ENCODE measurements at places on chromosomes 7 and 10.

DNA sequence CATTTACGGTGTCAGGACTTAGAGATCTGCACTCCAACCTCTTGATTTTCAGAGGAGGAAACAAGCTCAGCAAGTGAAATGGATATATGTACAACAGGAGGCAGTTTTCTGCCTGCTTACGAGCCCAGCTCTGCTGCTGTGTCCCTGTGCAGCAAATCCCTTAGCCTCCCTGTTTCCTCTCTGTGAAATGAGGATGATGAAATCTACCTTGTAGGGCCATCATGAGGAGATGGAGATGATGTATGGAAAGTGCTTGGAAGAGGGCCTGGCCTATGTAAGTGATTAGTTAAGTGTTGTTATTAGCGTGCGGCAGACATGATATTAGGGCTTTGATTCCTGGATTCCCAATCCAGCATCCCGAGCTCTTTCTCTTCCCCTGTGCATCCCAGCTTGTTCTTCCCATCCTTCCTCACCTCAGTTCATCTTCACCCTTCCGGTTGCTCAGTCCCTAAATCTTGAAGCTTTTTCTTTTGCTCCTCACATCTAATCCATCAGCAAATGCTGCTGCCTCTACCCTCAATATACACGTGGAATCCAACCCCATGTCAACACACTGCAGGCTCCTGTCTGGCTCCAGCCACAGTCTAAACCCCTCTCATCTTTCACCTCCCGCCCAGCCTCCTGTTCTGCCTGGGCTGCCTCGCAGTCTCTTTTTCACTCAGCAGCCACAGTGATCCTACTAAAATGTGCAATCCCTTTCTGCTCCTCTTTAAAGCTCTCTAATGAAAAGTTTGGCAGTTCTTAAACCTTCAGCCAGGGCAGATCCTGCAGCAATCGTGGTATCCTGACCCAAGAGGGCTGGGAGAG is 113.8 kb downstream of the MARCHF5 start:
- DNase-seq, result no peak

GRCh38 chr10:117075064-117075463 is 63.0 kb downstream of the VAX1 start:
- no peak for DNase-seq

DNA sequence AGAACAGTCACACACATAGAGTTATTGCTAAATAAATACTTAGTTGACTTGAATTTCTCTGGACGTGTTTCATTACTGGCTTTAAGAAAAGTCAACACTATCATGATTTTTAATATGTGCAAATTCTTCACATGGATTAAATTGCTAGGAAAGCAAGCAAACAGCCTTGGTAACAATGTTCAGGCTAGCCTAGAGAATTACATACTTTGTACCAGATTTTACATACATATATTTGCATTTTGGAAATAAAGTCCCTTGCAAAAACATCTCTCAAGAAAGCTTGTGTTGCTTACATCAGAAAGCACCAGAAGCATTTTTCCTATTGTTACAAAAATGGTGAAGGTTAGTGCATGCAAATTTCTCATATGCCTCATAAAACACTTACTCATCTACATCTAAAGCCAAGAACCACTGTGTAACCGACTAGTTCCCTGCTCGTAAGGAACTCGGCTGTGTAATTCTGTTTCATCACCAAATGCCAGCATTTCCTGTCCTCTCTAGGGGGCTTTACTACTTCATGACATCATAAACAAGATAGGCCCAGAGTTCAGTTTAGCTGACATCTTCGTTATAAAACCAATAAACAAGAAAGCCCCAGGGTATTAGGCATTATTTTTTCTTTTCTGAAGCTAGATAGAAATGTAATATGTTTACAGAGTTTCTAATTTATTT is 87.8 kb downstream of the CFAP58 start:
- DNase-seq, result no peak

DNA sequence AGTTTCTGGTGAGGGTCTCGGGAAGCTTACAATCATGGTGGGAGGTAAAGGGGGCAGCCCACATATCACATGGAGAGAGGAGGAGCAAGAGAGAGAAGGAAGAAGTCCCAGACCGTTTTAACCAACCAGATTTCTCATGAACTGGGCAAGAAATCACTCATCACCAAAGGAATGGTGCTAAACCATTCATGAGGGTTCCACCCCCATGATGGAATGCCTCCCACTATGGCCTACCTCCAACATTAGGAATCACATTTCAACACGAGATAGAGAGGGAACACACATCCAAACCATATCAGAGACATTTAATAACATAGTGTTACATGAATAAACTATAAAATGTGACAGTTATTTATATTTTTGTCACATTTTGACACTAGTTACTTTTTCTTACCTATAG is 214.8 kb upstream of the MAGI2 start:
- DNase-seq, result no peak

- DNase-seq, result no peak
These were observed 171.8 kb downstream of the GRM3 start for GRCh38 chr7:86815556-86815955.

Data from activated T-cell treated with anti-CD3 and anti-CD28 coated beads, Interleukin-2, amount 50 U/mL, for 48 hours (primary cell).